ENCODE measurements at places on chromosomes 11 and 22.

DNA sequence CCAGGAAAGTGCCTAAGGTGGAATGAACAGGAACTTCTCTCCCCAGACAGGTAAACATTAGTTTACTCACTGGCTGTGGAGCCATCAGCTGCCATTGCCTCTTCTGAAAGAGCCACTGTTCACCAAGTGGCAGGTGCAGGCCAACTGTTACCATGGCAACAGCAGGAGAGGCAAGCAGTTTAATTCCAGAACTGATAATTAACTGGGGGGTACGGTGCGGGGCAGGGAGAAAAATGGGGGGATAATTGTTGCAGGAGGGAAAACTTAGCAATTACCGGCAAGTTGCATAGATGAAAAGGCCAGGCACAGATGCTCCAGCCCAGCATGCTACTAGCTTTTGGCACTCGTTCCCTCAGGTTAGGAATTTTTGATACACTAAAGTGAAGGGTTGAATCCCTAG lies 85.1 kb downstream of the TRIM44 start:
- no peak for DNase-seq

GRCh38 chr11:4086575-4087353 lies 7.8 kb upstream of the RRM1 start:
- no peak for DNase-seq

DNA sequence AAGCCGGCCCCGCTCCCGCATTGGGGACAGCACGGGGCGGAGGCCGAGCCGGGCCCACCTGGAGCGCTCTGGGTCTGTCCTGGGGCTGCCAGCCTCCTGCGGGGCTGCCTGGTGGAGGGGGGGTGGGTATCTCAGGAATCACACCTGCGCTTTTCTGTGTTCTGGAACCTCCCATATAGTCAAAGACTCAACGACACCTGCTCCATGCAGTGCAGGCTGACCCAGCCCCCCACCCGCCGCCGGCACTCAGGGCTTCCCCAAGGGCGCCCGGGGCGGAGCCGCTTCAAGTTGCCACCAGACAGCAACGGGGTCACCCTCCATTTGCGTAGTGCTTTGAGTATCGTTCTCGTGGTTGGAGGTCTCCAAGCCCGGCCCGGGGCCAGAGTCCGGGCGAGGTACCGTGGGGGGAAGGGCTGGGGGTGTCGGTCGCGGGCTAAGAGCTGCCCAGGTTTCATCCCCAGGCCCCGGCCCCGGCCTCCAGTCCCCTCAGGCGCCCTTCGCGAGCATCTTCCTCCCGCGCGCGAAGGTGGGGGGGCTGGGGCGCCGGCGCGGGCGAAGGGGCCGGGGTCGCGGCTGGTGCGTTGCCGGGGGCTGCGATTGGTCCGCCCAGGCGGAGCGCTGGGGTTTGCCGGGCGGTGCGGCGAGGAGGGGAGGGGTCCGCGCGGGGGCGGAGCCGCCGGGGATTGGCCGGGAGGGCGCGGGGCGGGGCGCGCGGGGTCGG lies 6.6 kb downstream of the TSPAN4 start:
- no peak for DNase-seq

GRCh38 chr11:84549217-84549616 lies 1077.9 kb downstream of the DLG2 start:
- no peak for DNase-seq
